ENCODE measurements at places on chromosomes 12 and 14. TPM values are rescaled to one million over a fixed set of nuclear protein-coding genes. Genes with fewer than 3 reads are reported as not detected.
A peak's percentile ranks its signal among the peaks of the same experiment; 100 is the strongest.

DNA sequence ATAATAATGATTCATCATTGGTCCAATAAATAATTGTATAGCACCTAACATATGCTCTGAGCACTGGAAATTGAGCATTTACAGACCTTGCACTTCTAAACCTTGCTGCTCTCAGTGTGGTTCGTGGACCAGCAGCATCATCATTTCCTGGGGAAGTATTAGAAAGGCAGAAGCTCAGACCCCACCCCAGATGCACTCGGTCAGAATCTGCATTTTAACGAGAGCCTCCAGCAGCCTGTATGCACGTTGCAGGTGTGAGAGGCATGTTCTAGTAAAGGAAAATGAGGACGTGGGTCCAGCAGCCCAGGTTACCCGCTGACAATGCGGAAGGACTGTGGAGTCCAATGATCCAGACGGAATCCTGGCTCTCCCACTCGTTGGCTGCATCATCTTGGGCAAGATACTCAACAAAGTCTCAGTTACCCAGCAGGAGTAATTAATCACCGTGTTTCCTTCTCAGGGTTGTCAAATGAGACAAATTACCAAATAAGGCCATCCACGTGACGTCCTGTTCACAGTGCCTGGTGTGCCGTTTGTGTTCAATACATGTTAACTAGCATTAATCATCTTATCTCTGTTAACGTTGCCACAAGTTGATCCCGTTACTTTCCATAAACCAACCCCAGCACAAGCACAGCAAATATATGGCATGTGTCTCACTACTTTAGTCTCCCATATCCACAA, 49.2 kb upstream of the CCND2 start:
- peak overlapping the region; percentile 46 for H3K27ac ChIP-seq
- no peaks in the 10 kb centered on the region for H3K4me1 ChIP-seq
- peak; percentile 22 for DNase-seq
- no peak overlapping the region for H3K4me3 ChIP-seq

GRCh38 chr14:49896966-49897365, 4.1 kb downstream of the ARF6 start:
- peaks cover 4% of the 10 kb centered on the region for H3K36me3 ChIP-seq
- no peak for DNase-seq
- peak overlapping the region; percentile 4 for H3K4me3 ChIP-seq
- H3K4me1 ChIP-seq: peaks cover 38% of the 10 kb centered on the region

DNA sequence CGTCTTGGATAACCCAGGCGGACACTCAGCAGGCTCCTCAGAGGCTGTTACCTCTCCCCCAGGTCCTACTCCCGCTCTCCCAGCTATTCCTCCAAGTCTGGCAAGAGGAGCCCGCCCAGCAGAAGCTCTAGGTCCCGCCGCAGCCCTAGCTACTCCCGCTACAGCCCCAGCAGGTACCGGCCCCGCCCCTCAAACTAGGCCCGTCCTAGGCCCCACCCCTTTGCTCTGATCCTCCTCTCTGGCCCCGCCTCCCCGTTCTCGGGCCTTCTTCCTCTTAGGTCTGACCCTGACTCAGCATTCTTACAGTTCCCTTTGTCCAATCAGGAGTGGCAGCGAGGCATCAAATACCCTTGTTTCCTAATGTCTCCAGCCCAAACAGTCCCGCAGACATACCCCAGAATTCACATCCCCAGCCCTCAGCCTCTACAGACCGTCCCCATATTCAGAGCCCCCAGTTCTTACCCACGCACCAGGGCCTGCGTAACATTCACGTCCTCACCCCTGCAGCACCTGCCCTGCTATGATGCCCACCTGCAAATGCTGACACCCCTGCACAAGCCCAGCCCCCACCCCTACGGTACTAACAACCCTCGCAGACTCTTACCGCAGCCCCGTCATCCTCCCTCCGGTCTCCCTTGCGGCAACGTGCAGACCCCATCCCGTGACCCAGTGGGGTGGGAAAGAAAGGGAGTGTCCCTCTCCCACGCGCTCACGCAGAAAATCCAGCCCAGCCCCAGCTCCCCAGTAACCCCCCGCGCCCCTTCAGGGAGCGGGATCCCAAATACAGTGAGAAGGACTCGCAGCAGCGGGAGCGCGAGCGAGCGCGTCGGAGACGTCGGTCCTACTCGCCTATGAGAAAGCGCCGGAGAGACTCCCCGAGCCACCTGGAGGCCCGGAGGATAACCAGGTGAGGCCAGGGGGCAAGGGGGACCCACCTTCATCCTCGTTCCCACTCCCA, 25.0 kb upstream of the HSPB8 start:
- peak; percentile 37 for DNase-seq
- H3K27ac ChIP-seq: no peak overlapping the region
- H3K4me1 ChIP-seq: no peaks in the 10 kb centered on the region
- H3K36me3 ChIP-seq: no peaks in the 10 kb centered on the region
- H3K27me3 ChIP-seq: no peaks in the 10 kb centered on the region
- H3K4me3 ChIP-seq: no peak overlapping the region

- DNase-seq: no peak
- H3K4me1 ChIP-seq: no peaks in the 10 kb centered on the region
- no peak overlapping the region for H3K4me3 ChIP-seq
- no peaks in the 10 kb centered on the region for H3K27me3 ChIP-seq
- no peaks in the 10 kb centered on the region for H3K36me3 ChIP-seq
Measured at GRCh38 chr14:61298824-61299223, 17.7 kb upstream of the TMEM30B start.

- no peak overlapping the region for H3K27ac ChIP-seq
- H3K4me1 ChIP-seq: no peaks in the 10 kb centered on the region
- no peaks in the 10 kb centered on the region for H3K27me3 ChIP-seq
- DNase-seq: no peak
Measured at GRCh38 chr14:88507208-88507607, 47.6 kb downstream of the PTPN21 start.

- peaks cover 44% of the 10 kb centered on the region for H3K4me1 ChIP-seq
- no peaks in the 10 kb centered on the region for H3K36me3 ChIP-seq
- H3K27ac ChIP-seq: peak overlapping the region; percentile 81
- DNase-seq: no peak
- H3K27me3 ChIP-seq: no peaks in the 10 kb centered on the region
Measured at GRCh38 chr14:54777395-54777794, 125.2 kb downstream of the GCH1 start.

DNA sequence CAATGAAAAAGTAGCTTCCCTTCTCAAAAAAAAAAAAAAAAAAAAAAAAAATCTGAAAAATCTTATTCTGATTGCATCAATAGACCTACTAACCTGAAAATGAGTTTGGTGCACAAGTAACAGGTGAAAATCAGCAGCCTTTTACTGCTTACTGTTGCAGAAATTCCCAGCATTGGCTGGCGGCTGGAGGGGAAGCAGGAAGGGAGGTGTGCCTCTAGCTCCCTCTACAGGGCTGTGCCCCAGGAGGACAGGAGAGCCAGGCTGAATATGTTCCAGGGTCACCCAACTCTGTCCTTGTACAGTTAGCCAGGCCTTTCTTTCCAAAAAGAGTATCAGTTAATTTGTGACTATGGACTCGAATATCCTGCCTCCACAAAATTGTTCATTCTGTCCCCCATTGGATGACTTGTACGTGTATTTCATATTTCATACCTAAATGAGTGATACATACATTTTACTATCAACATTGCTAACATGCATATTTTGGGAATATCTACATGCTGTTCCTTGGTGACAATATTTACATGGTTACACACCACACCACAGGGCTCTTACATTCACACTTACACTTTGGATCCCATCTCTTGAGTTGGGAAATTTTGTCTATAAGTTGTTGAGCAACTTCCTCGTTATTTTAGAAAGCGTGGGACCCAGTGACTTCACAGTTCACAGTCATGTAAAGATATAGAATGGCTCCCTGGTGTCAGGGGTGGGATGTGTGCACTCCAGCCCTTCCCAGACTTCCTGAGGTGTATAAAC, 124.8 kb downstream of the SAMD4A start:
- no peaks in the 10 kb centered on the region for H3K36me3 ChIP-seq
- no peak overlapping the region for H3K27ac ChIP-seq
- no peaks in the 10 kb centered on the region for H3K27me3 ChIP-seq
- peak; percentile 70 for DNase-seq
- H3K4me3 ChIP-seq: no peak overlapping the region

GRCh38 chr14:90717916-90718315, 98.3 kb downstream of the TTC7B start:
- H3K36me3 ChIP-seq: no peaks in the 10 kb centered on the region
- H3K27ac ChIP-seq: no peak overlapping the region
- no peak overlapping the region for H3K4me3 ChIP-seq
- no peaks in the 10 kb centered on the region for H3K27me3 ChIP-seq
- DNase-seq: no peak

GRCh38 chr12:879641-880040, 69.9 kb downstream of the RAD52 start:
- no peaks in the 10 kb centered on the region for H3K27me3 ChIP-seq
- no peak overlapping the region for H3K4me3 ChIP-seq
- no peak overlapping the region for H3K27ac ChIP-seq
- no peak for DNase-seq
- H3K4me1 ChIP-seq: no peaks in the 10 kb centered on the region

GRCh38 chr14:64779472-64779871, 75.2 kb downstream of the PLEKHG3 start:
- H3K27me3 ChIP-seq: no peaks in the 10 kb centered on the region
- DNase-seq: no peak
- H3K27ac ChIP-seq: no peak overlapping the region
- H3K36me3 ChIP-seq: no peaks in the 10 kb centered on the region
- H3K4me3 ChIP-seq: no peak overlapping the region
- peaks cover 15% of the 10 kb centered on the region for H3K4me1 ChIP-seq

DNA sequence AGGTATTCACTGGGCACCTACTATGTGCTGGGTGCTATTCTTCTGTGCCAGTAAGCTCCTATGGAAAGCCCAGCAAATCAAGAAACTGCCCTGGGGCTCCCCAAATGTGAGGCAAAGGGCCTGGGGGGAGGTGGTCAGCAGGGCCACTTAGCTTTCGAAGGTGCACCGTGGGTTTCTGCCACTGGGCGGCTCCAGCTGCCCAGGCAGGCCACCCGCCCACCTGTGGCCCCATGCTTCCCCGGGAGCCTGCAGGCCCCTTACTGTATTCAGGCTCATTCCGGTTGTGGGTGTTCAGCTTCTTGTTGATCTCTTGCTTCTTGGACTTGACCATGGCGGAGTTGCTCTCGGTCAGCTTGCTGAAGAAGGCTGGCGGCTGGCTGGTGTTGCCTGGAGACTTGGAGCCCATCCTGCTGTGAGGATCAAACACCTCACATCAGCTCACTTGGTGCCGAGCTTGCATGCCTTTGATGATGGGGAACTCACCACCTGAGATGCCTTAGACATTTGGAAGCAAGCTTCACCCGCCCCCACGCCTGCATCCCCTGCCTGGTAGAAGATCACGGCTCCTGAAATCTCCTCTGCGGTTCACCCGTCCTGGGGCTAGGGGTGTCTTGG, 37.3 kb downstream of the RFLNA start:
- no peak for DNase-seq
- H3K27me3 ChIP-seq: no peaks in the 10 kb centered on the region
- no peak overlapping the region for H3K27ac ChIP-seq
- no peaks in the 10 kb centered on the region for H3K4me1 ChIP-seq

- no peaks in the 10 kb centered on the region for H3K27me3 ChIP-seq
- H3K36me3 ChIP-seq: no peaks in the 10 kb centered on the region
- no peak overlapping the region for H3K4me3 ChIP-seq
- DNase-seq: no peak
Measured at GRCh38 chr12:69095765-69096477, 143.4 kb upstream of the CPSF6 start.

HOXC6 gene
- total RNA-seq: 0.33 TPM

GSG1 gene
- total RNA-seq: not detected

CLEC2A gene
- total RNA-seq: not detected

MGAT2 gene
- total RNA-seq: 31.5 TPM

PHC1 gene
- 4.1 TPM for total RNA-seq
